ENCODE measurements at places on chromosomes 7 and 10.

DNA sequence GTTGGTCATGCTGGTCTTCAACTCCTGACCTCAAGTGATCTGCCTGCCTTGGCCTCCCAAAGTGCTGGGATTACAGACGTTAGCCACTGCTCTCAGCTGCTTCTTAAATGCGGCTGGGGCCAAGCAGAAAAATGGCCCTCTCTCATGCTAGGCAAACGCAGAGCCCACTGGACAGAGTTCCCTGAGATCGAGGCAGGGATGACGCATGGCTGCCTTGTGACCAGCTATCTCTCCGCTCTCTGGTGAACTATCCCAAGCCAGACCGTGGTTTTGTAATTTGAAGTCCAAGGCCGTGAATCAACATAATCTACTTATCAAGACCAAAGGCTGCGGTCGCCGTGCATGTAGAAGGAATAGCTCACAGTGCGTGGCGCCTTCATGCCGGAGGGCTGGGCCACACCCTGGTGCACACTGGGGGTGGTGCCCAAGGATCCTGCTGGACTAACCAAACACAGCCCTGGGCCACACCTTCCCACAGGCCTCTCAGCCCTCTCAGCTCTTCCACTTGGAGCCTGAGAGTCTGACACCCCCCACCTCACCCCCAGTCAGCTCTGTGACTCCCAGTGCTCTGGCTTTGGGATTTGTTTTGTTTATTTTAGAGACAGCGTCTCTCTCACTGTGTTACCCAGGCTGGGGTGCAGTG lies 88.1 kb upstream of the CUX1 start:
- DNase-seq = peak; percentile 87

DNA sequence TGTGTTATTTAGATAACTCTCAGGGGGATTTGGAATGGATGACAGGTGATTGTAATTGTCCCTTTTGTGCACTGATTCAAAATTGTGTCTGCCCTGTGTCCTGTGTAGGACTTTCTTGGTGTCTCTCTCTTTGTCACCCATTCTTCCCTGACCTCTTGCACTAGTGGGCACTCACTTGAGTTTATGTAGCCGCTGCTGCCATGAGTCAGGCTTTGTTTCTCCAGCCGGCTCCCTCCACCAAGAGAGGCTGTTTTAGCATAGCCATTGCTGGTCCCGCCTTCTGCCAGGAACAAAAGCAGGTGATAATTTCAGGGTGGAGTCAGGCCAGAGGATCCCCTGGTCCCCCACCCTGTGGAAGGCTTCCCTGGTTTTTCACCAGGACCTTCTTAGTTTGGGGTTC lies 8.4 kb downstream of the COL17A1 start:
- no peak for DNase-seq

GRCh38 chr7:132345543-132346129 lies 230.6 kb downstream of the PLXNA4 start:
- no peak for DNase-seq

DNA sequence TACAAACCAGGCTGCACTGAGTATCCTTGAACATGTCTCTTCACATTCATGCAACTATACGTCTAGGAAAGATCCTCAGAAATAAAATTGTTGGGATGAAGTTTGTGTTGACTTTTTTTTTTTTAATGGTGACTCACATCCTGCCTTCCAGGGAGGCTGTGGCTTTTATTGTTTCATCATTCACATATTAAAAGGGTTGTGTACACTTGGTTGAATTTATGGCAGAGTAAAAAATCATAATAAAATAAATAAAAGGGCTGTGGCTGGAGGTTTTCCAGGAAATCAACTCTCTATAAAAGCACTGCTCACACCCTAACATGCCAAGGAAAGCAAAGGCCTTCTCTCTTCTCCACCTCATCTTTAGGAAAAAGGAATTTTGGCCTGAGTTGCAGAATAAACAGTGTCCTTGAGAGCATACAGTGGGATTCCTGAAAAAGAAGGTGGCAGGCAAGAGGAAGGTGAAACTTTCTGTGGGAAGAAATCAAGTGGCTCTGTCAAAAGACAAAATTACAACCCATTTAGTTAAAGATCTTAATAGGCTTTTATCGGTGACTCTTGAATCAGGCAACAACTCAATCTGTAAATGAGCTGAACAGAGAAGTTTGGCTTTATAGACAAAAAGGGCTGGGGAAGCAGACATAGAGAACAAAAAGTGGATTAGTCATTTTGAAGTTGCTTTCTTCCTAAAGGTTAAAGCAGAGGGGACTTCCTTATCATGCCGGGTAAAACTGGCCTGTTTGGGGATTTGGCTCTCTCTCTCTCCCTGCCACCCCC lies 41.6 kb upstream of the FHIP2A start:
- DNase-seq = peak; percentile 79

DNA sequence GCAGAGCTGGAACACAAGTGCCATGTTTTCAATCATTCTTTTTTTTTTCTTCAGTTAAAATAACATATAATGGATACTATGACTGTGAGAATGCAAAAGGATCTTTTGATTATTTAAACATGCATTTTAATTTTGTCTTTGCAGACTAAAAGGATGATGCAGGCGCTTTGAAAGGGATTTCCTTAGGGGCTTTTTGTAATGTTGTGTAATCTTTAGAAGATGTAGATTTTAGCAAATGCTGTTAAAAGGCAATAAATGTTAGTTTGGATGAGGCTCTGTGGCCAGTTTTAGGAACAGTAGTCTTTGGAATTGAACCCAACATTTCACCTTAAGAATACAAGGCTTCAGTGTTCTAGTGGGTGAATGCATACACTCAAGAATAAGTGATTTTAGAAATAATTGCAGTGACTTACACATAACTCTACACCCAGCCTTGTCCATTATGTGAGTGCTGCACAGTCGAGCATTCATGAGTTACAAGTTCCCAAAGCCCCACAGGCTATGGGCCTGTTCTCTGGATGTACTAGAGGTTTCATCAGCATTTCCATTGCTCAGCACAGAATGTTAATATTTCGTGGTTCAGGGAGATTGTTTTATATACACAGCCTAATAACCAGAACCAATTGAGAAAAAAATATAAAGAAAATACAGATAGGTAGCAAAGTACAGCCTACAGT lies 11.6 kb downstream of the PAPSS2 start:
- DNase-seq = peak; percentile 53

- DNase-seq = peak; percentile 85
These were observed 122.8 kb downstream of the UBE2H start for GRCh38 chr7:129829737-129830631.

DNA sequence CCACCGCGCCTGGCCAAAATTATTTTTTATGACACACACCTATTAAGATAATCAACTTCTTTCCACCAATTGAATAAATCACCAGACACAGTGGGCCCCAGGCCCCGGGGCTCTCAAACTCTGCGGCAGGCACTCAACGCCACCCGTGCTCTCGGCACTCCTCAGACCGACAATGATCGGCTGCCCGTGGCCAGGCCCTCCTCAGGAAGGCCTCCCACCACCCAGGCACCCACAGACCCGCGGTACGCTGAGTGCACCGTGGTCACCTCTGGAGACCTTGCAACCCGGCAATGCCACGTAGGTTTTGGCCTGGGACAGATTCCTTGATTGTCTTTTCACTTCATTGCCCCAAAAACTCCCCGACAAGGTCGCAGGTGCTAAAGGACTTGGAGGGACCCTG lies 6.9 kb downstream of the RADIL start:
- DNase-seq = no peak

GRCh38 chr10:35789996-35790395 lies 147.9 kb upstream of the FZD8 start:
- DNase-seq = peak; percentile 27
